Glutamatergic neuron (in vitro differentiated cells): ENCODE measurements at places on chromosomes 7 and 10.

DNA sequence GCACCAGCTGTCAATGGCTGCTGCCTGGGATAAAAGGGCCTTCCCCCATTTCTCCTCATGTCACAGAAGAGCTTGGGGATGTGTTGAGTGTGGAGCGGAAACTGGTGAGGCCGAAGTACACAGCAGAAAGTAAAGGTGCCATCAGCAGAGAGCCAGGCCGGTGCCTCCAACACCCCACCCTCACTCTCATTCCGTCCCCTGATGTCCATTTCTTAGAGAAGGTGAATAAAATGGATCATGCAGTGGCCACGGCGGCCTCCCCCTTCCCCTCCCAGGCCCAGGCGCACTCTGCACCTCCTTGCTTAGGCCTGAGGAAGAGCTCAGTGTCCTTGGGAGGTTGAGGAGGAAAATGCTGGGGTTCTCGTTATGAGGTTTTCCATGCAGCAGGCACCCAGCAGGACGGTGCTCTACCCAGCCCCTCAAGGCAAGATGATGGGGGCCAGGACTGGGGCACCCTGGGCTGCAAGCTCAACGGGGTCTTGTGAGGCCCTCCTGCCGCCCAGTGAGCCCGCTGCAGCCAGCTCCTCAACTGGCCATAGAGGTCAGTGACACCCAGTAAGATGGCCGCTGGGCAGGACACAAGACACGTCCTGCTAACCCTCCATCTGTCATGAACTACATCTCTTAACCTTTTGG is 163.9 kb downstream of the ADARB2 start:
- H3K4me3 ChIP-seq: no peak overlapping the region
- peaks cover 13% of the 10 kb centered on the region for H3K36me3 ChIP-seq
- peak overlapping the region; percentile 67 for H3K27ac ChIP-seq

DNA sequence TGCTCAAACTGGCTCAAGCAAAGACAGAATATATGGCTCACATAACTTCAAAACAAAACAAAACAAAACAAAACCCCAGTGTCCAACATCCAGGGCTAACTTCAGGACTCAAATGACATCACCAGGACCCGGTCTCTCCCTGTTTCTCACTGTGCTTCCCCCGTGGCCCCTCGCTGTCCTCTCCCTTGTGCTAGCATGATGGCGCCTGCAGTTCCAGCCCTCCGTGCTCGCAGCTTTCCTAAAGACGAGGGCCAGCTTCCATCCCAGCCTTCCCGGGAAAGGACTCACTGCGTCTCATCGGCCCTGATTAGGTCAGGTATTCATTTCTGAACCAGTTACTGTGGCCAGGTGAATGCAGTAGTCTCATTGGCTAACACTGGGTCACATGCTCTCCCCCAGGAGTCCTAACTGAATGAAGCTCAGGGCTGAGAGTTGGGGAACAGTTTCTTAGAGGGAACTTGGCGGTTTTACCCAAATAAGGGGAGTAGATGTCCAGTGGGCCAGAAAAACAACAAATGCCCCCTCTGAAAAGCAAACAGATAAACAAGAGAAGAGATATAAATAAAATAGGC is 33.0 kb upstream of the CTBP2 start:
- DNase-seq: no peak
- H3K27me3 ChIP-seq: peaks cover 7% of the 10 kb centered on the region
- peaks cover 5% of the 10 kb centered on the region for H3K4me1 ChIP-seq
- no peaks in the 10 kb centered on the region for H3K36me3 ChIP-seq

- H3K27me3 ChIP-seq: peaks cover 2% of the 10 kb centered on the region
- peaks cover 2% of the 10 kb centered on the region for H3K4me1 ChIP-seq
- DNase-seq: no peak
- H3K36me3 ChIP-seq: no peaks in the 10 kb centered on the region
These were observed 77.3 kb upstream of the AKR1E2 start for GRCh38 chr10:4748491-4749270.

GRCh38 chr10:122567056-122567660 is 6.6 kb downstream of the DMBT1 start:
- H3K4me1 ChIP-seq: peaks cover 4% of the 10 kb centered on the region
- peaks cover 8% of the 10 kb centered on the region for H3K27me3 ChIP-seq
- H3K36me3 ChIP-seq: no peaks in the 10 kb centered on the region
- peak; percentile 35 for DNase-seq
- H3K27ac ChIP-seq: no peak overlapping the region
- H3K4me3 ChIP-seq: no peak overlapping the region

GRCh38 chr7:116786791-116787443 is 75.5 kb upstream of the CAPZA2 start:
- no peak overlapping the region for H3K27ac ChIP-seq
- H3K4me1 ChIP-seq: peaks cover 8% of the 10 kb centered on the region
- DNase-seq: no peak
- H3K36me3 ChIP-seq: no peaks in the 10 kb centered on the region

- H3K4me1 ChIP-seq: no peaks in the 10 kb centered on the region
- no peak overlapping the region for H3K4me3 ChIP-seq
- H3K27ac ChIP-seq: no peak overlapping the region
- peaks cover 5% of the 10 kb centered on the region for H3K36me3 ChIP-seq
- no peak for DNase-seq
- peaks cover 1% of the 10 kb centered on the region for H3K27me3 ChIP-seq
These were observed 69.9 kb upstream of the FGL2 start for GRCh38 chr7:77269360-77270093.

DNA sequence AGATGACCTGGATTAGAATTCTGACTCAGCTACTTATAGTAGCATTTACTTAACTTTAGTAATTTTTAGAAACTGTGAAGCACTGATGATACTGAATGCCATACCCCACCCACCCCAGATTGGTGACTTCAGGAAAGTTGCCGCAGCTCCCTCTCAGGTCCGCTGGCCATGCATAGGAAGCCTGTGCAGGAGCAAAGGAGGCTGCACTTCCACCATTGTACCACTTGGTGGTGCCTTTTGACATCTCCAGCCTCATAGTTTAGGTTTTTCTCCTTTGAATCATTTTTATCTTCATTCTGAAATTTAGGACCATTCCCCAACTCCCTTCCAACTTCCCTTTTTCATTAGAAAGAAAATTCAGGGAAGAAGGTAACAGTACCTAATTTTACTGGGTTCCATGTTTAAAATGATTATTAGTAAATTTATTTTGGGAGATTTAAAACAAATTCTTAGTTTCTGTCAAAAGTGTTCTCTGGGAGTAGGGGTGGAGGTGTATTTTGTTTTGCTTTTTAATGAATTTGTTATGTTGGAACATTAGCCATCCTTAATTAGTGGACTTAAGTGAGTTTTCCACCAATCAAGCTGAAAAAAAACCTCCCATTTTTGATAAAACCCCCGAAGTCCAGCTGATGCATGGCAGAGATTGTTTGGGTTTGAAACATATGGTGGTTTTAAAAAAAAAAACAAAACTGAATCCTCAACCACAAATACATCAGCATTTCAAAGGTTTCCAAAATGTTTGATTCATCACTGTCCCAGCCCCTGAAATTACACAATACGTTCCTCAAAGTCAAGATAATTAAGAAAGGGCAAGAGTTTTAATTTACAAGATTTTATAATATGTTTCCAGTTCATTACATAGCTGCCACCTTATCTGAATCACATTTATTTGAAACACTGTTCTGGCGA is 109.6 kb downstream of the WNT2 start:
- H3K27me3 ChIP-seq: peaks cover 3% of the 10 kb centered on the region
- no peak overlapping the region for H3K4me3 ChIP-seq
- no peak overlapping the region for H3K27ac ChIP-seq
- DNase-seq: peak; percentile 75

GRCh38 chr7:82335927-82336326 is 107.7 kb downstream of the CACNA2D1 start:
- no peaks in the 10 kb centered on the region for H3K36me3 ChIP-seq
- peaks cover 4% of the 10 kb centered on the region for H3K27me3 ChIP-seq
- DNase-seq: peak; percentile 28
- peaks cover 40% of the 10 kb centered on the region for H3K4me1 ChIP-seq
- peak overlapping the region; percentile 92 for H3K27ac ChIP-seq

GRCh38 chr7:130037703-130038102 is 13.5 kb downstream of the ZC3HC1 start:
- H3K4me1 ChIP-seq: no peaks in the 10 kb centered on the region
- H3K4me3 ChIP-seq: no peak overlapping the region
- no peak for DNase-seq
- no peak overlapping the region for H3K27ac ChIP-seq
- no peaks in the 10 kb centered on the region for H3K27me3 ChIP-seq
